Activated CD8-positive, alpha-beta T cell treated with anti-CD3 and anti-CD28 coated beads, Interleukin-2, amount 10 ng/mL, durations not matched to agents 7 days and 5 days (primary cell): ENCODE measurements at places on chromosomes 12 and 14. TPM values are rescaled to one million over a fixed set of nuclear protein-coding genes. Genes with fewer than 3 reads are reported as not detected.

DNA sequence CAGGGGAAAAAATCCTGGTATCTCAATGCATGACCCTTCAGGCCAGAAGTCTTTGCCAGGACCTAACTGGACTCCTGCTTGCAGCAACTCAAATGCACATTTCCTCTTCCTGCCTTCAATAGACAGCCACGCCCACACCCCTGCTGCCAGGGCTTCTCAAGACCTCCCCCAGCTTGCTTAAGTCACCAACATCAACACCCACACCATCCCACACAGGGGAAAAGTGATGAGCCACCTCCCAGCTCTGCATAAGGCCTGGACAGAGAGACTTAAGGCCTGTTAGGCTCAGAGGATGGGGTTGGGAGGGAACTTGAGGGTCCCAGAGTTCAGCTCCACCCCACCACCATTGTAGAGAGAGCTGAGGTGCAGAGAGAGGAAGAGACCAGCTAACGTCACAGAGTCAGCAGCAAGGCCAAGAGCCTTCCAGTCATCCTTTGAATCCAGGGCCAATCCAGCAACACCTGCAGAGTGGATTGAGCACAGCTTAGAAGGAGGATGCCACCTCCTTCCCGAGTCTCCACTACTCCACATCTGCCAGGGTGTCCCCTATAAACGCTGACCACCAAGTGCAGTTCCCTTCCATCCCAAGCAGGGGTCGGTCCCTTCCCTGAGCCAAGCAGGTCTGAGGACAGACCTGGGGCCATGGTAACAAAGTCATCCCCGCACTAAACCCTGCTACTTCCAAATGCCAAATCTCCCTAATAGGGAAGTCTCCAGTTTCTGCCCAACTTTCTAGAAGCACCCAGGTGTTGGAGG is 50.0 kb downstream of the KDM2B start:
- DNase-seq, result peak; percentile 88

Gene KLHL33
- total RNA-seq, result 2.7 TPM

DNA sequence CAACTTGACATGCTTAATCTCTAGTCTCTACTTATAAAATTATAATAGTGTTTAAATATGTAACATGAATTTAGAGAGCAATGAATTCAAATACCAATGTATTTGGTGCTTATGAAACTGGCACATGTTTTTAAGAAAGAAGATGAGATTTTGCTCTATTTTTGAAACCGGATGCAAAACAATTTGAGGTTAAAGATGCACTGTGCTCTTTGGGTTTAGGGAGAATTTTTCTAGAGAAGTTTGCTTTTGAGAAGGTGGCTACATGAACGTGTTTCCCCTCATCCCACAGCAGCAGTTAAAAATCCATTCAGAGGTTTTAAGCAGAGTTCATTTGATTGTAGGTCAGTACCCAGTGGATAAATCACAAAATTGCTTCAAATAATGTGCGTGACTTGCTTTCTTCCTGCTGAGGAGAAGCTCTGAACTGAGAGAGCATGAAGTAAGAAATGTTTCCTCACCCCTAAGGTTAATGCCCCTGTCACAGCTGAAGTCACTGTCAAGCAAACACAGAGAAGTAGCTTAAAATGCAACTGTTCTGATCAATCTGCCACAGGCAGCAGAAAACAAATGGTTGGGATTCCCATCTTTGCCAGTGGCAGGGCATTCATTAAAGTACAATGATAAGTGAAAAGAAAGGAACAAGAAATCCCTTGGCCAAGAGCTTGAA is 241.9 kb upstream of the SYT1 start:
- DNase-seq, result no peak

Gene ERP27
- 8.7 TPM for total RNA-seq

GRCh38 chr12:62301080-62301798 is 41.0 kb downstream of the USP15 start:
- no peak for DNase-seq

- no peak for DNase-seq
Measured at GRCh38 chr14:92937051-92937937, 14.3 kb downstream of the CHGA start.

Gene TMCC3
- 0.18 TPM for total RNA-seq

Gene CCDC175
- not detected for total RNA-seq

DNA sequence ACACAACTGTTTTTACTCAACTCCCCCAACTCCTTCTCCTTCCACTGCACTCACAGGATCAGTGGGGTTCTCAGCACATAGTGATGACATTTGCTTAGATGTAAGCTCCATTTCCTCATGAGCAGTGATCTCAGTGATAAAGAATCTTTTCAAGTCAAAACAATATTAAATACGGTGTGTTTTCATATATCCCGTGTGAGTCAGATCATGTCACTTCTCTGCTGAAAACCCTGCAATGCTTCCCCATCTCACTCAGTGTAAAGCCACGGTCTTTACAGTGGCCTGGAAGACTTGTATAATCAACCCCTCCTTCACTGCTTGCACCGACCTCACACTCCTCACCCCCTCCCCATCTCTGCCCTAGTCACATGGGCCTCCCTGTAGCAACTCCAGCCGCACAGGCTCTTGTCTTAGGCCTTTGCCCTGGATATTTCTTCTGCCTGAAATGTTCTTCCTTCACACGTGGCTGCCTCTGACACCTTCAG is 149.7 kb upstream of the ARHGAP5 start:
- DNase-seq, result no peak

DNA sequence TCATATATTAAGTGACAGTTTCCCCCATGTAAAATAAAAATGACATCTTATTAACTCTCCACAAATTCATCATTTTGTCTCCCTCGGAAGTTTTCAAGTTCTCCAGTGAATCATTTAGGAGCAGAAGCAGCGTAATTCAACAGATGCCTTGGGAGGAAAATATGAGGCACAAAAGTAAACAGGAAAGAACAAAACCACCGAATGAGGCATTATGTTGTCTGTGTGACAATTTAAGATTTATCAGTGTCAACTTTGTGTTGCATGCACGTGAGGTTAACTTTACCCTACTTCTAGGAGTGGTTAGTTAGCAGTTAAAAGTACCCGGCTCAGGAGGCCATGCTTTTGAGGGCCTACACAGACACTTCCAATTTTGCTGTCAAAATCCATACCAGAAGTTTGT is 258.6 kb downstream of the IPO8 start:
- DNase-seq, result no peak

DNA sequence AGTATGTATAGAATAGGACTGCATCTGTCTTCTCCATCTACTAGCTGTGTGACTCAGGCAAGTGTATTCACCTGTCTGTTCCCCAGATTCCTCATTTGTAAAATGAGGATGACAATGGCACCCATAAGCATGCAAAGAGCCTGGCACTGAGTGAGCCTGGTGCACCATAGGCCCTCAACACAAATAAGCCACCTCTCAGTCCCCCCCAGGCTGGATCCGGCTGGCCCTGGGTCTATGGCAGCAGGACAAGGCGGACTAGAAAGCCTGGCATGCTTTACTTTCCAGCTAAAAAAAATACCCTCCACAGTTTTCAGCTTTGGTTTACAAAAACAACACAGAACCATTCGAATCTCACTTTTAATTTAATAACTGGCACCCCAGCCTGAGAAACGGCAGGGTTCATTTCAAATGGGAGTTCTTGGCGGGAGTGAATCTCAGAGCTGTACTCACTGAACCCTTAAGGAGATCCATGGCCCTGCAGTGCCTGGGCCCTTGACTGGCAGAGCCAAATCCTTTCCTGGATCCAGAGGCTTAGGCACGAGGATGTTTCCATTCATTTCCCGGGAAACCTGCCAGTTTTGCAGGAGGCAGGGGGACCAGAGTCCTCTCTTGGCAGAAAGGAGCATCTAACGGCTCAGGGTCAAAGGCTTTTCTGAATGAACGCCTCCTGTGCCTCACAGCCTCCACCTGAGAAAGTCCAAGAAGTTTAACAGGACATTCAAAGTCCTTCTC is 17.7 kb downstream of the SYNE3 start:
- no peak for DNase-seq

GRCh38 chr12:98296462-98297079 is 218.8 kb upstream of the TMPO start:
- DNase-seq, result no peak

Gene KCNH5
- not detected for total RNA-seq

DNA sequence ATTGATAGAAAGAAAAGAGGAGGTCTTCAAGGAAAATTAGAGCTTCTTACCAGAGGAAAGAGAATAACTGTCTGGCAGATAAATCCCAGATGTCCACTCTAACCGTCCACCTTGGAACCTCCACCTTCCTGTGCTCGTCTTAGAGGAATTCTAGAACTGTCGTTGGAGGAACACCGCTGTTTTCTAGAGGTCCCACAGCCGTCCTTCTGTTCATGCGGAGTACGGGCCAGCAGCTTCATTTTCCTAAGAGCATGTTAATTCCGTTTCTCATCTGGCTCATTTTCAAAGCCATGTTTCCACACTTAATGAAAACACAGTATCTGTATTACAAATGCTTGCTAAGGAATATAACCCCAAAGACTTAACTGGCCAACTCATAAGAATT is 107.9 kb upstream of the ESRRB start:
- no peak for DNase-seq

Gene CLEC2A
- total RNA-seq, result not detected

GRCh38 chr12:92735131-92735721 is 32.4 kb downstream of the PLEKHG7 start:
- no peak for DNase-seq

DNA sequence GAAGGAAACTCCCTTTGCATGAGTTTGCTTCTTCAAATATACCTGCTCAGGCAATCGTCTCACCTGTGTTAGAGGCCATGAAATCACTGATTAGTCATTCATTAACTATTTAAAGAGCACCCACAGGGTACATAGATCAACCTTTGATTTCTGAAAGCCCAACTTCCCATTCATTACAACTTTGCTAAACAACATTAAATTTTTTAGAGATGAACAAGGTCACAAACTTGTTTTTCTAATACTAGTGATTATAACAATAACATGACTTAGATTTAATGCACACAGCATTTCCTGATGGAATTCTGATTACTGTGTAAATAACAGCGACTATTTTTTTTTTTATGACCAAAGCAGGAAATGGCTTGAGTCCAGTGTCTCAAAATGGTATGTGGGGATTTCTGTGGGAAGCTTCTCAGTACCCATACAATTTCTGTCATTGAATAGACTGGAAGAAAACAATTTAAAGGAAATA is 5.4 kb upstream of the ERO1A start:
- DNase-seq, result no peak

GRCh38 chr12:119230807-119231206 is 52.1 kb downstream of the HSPB8 start:
- no peak for DNase-seq

DNA sequence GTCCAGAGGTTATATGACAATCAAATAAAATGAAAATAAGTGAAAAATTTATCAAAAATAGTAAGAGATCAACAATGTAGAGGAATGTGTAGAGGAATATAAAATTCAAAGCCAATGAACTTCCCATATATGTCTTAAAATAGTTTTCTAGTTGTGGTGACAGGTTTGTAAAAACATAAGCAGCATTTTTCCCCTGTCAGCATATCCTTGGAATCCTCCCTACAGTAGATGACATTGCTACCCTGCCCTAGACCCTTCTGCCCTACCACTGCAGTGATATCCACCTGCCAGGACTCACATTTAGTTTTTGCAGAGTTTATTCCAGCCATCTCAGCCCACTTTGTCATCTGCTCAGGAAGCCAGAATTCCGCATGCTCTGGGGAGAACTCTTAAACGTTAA is 842.0 kb downstream of the RPS29 start:
- DNase-seq, result no peak

- DNase-seq, result no peak
Measured at GRCh38 chr14:72444701-72445100, 449.2 kb downstream of the DPF3 start.

DNA sequence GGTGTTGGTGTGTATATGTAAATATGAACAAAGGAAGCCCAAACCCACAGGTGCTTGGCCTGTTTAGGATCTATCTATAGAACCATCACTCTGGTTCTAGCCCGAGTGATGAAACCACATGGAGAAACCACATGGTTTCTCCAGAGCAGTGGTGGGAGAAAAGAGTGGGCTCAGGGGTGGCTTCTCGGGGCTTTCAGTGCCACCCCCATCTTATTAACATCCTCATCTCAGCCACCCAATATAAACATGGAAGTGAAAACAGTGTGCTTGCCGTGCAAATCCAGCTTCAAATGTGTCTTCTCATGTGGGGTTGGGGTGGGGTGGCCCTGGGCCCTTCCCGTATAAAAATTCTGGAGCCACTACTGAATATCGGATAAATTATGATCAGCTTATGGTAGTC is 109.0 kb downstream of the STAB2 start:
- DNase-seq, result no peak

- DNase-seq, result no peak
Measured at GRCh38 chr12:89117448-89118034, 234.8 kb downstream of the DUSP6 start.

Gene NCKAP5L
- total RNA-seq, result 7.7 TPM

GRCh38 chr14:100424504-100425428 is 101.6 kb downstream of the SLC25A47 start:
- no peak for DNase-seq
